NCI-H2081 (cell line): ENCODE measurements at places on chromosomes 2 and 18.

- DNase-seq = no peak
Observed at GRCh38 chr2:102334486-102334885, 21.1 kb upstream of the IL18R1 start.

DNA sequence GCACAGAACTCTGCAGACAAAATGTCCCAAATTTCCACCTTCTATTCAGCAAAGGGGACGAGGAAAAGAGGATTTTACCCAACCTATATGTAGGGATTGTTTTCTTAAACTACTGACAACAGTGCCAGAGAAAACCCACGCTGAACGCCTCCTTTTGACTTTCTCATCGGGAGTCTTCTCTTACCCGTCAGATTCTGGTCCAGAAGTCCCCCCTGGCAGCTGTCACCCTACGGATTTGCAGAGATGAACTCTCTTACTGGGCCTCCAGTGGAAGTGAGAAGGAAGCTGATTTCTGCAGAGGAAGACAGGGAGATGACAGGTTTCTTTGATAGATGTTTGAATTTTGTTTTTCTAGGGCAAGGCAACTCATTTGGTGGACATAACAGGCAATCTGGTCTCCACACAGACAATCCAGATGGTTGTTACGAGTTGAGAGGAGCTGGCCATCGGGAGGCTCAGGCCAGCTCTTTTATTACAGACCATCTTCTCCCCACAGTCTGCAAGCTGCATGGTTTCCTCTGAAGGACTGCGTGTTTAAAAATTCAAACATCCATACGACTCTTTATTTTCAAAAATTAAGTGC, 804.3 kb downstream of the RNF144A start:
- no peak for DNase-seq

DNA sequence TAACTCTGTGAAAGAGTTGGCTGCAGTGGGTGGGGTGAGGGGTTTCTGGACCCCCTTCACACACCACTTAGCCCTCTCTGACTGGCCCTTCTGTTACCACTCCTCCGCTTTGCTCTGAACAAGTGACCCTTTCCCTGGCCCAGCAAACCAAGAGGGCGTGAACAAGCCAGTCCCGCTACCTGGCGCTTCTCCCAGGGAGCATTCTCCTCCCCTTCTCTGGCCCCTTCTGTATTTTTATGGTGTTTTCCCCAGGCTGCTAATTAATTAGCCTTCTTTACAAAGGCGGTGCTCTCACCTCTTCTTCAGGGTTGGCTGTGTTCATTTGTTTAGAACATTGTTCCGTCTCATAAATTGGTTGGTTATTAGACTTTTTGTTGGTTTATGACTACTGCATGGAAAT, 180.1 kb downstream of the MGAT5 start:
- no peak for DNase-seq

- no peak for DNase-seq
Observed at GRCh38 chr2:216418981-216419380, 6.7 kb downstream of the SMARCAL1 start.

- peak; percentile 23 for DNase-seq
Observed at GRCh38 chr2:179664972-179665812, 196.2 kb downstream of the ZNF385B start.

DNA sequence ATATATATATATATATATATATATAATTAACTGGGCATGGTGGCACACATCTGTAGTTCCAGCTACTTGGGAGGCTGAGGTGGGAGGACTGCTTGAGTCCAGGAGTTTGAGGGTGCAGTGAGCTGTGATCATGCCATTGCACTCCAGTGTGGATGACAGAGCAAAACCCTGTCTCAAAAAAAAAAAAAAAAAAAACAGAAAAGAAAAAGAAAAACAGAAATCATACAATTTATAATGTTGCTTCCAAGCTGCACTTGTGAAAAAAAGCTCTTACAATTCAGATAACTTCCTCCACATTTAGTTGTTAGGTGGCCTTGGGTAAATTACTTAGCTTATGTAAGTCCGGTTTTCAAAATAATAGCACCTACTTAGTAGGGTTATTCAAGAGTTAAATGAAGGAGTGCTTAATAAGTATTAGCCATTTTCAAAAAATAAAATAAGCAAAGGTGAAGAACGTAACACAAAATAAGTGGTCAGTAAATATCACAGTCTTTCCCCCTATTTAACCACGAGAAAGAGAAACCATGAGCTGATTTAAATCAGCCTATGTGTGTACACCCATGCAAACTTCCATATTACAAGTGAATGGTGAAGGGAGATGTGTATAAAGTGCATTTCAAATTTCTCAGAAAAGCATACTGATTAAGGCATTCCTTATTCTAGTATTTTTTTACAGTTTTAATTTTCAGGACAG, 2.3 kb downstream of the WIPF1 start:
- no peak for DNase-seq

DNA sequence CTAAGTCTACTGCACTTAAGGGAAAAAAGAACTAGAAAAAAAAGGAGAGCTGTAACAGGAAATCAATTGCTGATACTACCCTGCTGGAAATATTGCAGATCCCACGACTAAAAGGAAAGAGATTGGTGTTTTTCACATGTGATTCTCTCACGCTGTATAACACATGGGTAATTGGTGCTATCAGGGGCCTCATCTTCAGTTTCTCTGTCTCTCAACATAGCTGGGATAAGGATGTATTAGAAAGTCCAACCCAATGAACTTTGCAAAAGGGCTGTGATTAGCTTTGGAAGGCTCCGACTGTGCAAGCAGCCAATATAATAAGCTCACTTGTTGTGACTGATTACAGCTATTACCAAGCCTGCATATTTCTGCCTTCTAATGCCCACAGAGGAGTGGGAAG, 133.4 kb downstream of the NRP2 start:
- DNase-seq = no peak

- DNase-seq = no peak
Observed at GRCh38 chr2:165472922-165473321, 3.4 kb downstream of the CSRNP3 start.

GRCh38 chr18:4068552-4069158, 386.5 kb downstream of the DLGAP1 start:
- peak; percentile 44 for DNase-seq

- DNase-seq = no peak
Observed at GRCh38 chr18:33181016-33181415, 259.5 kb downstream of the CCDC178 start.

GRCh38 chr2:110864731-110865130, 132.4 kb downstream of the ACOXL start:
- no peak for DNase-seq

- no peak for DNase-seq
Observed at GRCh38 chr2:112636605-112637288, 9.0 kb upstream of the SLC20A1 start.
